Stimulated activated CD4-positive, alpha-beta T cell treated with anti-CD3 and anti-CD28 coated beads, Interleukin-12 subunit alpha, Interleukin-12 subunit beta, amount 100 ng/mL, for 24 hours (primary cell): ENCODE measurements at places on chromosomes 1 and 21.
A peak's percentile ranks its signal among the peaks of the same experiment; 100 is the strongest.

DNA sequence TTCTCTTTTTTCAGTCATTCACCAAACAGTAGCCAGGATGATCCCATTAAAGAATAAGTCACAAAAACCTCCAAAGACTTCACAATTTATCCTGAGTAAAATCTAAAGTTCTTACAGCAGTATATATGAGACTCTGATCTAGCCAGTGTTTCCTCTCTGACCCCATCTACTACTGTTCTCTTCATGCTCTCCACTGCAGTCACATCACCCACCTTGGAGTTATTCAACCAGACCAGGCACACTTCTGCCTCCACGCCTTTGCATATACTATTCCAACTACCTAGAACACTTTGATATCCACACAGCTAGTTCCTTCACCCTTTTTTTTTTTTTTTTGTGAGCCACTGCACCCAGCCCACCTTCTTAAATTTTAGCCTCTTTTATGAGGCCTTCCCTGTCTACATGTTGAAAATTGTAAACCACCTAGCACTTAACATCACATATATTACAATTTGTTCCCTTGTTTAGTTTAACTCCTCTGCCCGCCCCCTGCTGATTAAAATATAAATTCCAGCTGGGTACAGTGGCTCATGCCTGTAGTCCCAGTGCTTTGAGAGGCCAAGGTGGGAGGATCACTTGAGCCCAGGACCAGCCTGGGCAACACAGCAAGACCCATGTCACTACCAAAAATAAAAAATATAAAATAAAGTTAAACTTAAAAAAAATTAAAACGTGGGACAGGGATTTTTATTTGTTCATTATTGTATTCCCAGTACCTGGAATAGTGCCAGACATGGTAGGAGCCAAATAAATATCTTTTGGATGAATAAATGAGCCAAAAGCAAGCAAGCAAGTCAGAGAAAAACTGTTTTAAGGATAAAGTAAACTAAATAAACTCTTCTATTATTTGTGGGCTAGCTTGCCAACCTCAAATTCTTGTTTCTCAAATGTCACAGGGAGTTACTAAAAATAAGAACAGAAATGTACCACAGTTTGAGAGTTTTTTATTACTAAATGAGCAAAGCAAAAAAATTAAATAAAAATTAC is 35.2 kb upstream of the MUTYH start:
- DNase-seq: no peak

DNA sequence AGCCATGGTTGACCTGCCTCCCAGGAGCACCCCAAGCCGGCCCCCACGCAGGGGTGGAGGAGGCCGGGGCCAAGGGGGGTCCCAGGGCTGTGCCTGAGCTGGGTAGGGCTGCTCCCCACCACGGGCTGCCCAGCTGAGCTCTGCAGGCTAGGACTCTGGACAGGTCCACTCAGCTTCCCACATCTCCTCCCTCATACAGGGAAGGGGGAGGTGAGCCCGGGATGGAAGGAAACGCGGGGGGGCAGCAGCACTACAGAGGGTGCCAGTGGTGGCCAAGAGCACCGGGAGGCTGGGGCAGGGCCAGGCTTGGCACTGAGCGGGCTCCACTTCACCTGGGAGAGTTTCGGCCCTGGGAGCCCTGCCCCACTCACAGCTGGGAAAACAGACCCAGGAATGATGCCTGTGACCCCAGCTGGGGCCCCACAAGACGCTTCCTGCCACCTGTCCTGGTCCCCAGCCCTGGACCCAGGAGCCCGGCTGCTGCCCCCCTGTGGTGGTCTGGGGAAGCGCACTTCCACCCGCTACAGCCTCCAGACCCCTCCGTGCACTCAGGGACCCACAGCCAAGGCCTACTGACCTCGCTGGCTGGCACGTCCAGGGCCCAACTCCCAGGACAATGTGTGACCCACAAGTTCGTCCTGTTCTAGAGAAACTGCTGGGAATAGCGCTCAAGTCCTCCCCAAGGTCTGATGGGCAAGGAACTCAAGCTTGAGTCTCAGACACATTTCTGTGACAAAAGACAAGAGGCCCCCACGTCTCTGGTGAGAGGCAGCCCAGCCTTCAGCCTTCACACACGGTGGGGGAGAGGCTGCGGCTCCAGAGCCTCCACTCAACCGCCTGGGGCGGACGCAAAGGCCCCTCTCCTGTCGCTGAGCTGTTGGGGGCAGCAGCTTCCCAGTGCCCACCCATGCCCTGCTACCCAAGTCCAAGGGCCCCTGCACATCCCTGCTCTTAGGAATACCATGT is 3.0 kb downstream of the AURKAIP1 start:
- peak; percentile 77 for DNase-seq

DNA sequence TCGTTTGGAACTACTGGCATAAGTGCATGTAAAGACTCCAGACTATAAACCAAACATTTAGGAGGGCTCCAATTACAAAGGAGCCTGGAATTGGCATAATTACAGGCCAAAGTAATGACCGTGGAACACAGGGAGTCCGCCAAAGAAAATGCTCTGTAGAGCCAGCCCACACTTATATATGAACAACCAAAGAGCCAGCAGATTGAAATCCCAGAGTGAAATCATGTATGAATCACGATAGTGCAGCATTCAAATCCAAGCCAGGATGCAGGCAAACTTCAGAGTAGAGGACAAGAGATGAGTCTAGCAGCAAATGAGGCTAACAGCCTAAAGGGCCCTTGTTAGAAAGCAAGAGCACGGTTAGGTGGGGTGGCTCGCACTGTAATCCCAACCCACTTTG is 13.1 kb downstream of the VPS26C start:
- DNase-seq: no peak

DNA sequence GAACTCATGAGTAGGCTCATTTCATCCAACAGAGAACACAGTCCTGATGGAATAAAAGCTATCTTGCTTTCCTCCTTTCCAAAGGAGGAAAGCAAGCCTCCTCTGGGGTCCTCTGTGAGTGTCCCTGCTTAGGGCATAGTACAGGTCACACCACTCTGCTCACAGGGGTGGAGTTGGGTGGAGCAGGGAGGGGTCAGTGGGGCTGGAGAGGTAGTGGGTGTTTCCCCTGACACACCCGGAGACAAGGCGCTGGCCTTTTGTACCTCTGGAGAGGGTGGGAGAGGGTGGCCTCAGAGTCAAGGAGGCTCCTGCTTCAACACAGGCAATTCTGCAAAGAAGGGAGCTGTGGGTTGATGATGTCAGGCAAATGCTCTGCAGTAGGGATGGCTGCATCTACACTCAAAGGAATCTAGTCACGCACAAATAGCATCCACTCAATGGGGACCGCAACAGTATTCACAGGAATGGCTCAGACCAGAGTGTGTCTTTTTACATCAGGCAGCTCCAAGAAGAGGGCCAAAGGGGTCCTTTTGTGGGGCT is 58.6 kb upstream of the PLXNA2 start:
- no peak for DNase-seq

GRCh38 chr21:45260191-45260825 is 27.4 kb downstream of the POFUT2 start:
- no peak for DNase-seq

DNA sequence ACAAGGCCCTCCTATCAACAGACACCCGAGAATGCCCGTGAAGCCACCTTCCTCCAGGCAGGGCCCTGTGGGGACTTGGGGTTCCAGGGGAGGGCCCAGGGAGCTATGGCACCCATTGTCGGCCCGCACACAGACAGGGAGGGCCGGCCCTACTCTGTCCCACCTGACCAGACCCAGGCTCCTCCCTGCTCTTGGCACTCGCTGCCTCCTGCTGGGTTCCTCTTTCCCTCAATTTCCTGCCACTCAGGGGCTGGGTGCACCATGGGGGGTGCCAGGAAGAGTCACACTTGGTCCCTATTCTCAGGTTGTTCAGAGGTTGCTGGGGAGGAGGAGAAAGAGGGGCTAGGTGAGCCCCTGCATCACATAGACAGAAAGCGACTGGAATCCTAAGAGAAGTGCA is 8.0 kb upstream of the OXCT2 start:
- DNase-seq: no peak

GRCh38 chr1:2847086-2847985 is 45.8 kb upstream of the TTC34 start:
- DNase-seq: no peak

DNA sequence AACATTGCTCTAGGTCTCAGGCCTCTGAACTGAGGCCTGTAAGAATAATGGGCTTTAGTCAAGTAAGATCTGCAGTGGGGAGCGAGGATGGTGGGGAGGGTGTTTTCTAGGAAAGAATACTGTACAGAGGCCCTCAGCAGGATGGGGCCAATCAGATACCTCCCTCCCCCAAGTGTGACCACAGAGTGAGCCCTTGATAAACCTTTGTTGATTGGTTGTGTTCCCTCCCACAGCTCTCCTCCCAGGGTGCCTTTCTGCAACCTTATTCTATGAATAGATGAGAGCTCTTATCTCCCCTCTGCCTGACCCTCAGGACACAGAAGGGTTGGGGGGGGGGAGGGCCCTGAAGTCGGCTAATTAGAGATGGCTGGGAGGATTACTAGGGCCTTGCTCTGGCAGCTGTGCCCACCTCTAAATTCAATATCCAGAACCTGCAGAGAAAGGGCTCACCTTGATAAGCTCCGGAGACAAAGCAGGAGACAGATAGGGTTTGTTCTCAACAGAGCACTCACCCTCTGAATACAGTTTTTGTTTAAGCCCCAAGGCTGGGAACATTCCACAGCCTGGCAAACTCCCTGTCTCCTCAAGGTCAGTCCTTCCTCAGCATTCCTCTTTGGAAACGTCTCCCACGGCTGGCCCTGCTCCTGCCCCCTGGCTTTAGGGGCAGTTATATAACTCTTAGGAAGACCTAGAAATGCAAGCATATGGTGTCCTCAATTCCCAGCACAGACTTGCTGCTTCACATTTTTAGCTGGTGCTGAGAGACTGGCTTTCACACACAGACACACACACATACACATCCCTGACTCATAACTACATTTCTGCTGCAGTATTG is 42.9 kb downstream of the ATP1A1 start:
- DNase-seq: no peak

DNA sequence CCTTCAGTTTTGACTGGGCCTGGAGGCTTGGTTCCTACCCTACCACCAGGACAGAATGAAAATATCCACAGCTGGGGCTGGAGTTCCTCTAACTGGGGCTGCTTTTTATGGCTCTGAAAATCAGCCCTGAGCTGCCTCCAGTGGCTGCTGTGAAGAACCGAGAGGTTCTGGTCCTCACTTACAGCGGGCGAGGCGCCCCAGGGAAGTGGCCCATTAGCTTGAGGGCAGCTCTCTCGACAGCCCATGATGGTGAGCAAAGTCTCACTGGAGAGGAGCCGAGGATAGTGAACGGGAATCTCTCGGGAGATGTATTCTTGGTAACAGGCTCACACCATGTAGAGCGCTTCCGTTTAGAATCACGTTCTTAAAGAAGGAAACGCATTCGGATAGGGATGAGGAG is 459.7 kb downstream of the KIF26B start:
- no peak for DNase-seq

DNA sequence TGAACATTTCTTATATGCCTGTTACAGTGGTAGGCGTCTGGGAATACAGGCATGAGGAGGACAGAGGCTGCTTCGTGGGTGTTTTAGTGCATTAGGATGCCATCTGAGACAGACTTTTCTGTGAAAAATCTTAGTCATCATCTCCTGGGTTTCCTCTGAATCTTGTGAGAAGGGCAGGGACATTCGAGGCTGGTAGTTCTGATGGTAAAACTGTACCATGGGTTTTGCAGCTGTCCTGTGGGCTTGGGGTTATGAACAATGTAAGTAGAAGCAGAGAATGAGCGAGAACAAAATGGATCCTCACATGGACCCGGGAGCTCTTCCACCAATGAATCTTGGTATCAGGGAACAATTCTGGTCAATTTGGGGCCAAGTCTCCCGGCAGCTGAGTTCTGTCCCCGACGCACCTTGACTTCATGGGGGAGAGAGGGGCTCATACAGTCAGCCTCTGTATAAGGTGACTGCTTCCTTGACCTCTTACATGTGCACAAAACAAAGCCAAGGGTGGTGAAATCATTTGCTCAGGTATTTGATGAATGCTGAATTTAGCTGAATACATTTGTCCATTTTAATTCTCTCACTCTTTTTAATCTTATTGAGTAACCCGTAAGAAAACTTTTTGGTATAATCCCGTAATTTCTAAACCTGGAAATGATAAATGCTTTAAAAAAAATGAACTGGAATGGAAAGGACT is 63.6 kb upstream of the ERRFI1 start:
- DNase-seq: no peak

GRCh38 chr1:109719337-109719837 is 7.3 kb downstream of the GSTM5 start:
- DNase-seq: no peak

DNA sequence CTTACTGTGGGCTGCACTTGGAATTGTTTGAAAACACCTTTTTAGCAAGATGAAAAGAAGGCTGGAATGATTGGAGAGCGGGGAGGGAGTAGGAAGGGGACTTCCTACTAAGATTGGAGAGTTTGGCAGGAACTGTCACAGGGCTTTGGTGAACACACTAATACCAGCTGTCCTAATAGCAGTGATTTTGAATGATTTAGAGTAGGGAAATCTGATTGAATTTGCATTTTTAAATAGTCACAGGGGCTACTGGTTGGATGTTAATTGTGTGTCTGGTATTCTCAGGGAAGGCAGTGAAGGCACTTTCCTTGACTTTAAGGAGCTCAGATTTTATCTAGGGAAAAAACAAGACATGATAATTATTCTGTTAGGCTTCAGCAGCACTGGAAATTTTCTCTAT is 2.5 kb upstream of the HMGCL start:
- DNase-seq: no peak

GRCh38 chr1:173715538-173715844 is 710 bp downstream of the KLHL20 start:
- no peak for DNase-seq

DNA sequence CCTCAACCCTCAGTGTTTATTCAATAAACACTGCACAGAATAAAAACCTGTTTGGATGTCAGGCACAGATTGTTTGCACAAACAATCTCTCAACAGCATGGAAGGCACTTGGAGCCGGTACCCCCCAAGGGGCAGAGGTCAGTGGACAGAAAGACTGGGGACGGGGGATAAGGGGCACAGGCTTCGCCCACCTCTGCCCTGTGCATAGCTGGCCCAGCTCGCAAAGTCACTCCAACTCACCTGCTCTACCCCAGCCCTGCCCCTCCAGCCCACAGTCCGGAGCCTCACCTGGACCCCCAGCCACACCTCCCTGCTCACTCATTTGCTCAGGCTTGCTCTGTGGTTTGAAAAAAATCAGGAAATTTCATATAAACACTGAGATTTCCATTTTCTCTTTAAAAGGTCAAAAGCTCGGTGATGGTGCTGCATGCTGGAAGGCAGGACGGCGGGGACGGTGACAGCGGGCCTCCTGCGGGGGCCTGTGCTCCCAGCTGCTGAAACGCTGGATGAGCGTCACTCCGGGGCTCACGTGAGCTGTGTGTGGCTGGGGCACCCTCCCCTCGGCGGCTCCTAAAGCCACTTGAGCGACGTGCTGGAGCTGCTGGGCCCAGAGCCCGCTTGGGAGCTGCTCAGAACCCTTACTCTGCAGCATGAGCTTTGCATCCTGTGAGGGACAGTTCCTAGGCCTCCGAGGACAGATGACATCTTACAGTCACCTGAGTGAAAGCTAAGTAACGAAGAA is 54.5 kb downstream of the PRDM15 start:
- no peak for DNase-seq

- DNase-seq: no peak
These were observed 205.8 kb downstream of the TNR start for GRCh38 chr1:175537571-175537970.

GRCh38 chr1:85313888-85314696 is 37.7 kb upstream of the BCL10 start:
- no peak for DNase-seq

GRCh38 chr1:194342484-194343262 is 1156.3 kb upstream of the B3GALT2 start:
- no peak for DNase-seq
